ENCODE measurements at places on chromosomes 11 and 22.

DNA sequence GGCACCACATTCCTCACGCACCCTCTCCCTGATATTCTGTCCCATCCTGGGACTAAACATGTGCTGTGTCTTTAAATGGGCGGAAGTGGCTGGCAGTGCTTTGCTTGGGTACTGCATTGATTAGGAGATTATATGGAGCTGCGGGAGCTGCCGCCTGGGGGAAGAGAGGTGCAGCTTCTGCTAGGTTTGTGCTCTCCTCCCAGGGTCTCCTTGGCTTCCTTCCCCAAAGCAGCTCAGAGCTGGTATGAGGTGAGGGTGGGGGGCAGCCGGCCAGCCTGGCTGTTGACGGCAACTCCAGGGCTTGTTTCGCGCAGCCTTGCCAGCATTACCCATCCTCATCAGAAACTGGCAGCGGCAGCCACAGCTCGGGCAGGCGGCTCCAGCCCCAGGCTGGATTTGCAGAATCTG is 95.4 kb downstream of the GRAMD1B start:
- DNase-seq = no peak

- peak; percentile 77 for DNase-seq
These were observed 222.3 kb downstream of the ETS1 start for GRCh38 chr11:128365044-128365443.

- no peak for DNase-seq
These were observed 60.2 kb upstream of the EMID1 start for GRCh38 chr22:29145321-29146072.

DNA sequence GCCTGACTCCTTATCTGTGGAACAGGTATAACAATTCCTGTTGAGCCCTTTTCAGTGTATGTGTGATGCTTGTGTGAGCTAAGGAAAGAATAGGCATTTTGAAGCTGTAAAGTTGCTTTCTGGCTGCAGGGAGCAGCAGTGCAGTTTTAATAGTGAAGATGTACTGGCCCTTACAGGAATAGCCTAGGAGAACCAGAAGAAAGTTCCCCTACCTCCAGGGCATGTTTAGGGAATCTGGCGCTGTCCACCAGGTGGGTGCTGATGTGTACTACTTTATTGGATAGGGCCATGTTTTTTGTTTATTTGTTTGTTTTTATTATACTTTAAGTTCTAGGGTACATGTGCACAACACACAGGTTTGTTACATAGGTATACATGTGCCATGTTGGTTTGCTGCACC is 11.5 kb downstream of the BMAL1 start:
- peak; percentile 33 for DNase-seq

DNA sequence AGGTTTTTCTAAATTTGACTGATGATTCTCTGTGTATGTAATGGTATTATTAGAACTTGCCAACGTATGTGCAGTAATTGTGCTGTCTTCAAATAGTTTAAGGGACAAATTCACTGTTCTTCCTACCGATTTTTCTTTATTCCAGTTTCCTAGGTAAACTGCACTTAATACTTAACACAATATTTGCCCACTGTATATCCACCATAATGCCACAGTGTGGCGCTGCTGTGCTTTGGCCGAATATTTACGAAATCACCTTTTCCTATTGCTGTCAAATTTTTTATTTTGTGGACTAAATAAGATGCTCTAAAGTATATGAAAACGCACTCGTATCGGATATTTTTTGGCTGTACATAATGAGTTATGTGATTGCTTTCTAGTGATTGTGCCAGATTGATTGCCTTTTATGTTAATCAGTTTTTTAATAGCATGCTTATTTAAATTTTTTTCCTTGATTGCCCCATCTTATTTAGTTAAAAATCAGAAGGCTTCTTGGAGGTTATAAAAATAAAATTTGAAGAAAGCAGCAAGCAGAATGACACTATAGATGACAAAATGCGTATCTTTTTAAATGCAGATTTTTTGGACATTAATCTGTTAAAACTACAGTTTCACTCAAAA is 10.5 kb downstream of the AASDHPPT start:
- DNase-seq = peak; percentile 51

DNA sequence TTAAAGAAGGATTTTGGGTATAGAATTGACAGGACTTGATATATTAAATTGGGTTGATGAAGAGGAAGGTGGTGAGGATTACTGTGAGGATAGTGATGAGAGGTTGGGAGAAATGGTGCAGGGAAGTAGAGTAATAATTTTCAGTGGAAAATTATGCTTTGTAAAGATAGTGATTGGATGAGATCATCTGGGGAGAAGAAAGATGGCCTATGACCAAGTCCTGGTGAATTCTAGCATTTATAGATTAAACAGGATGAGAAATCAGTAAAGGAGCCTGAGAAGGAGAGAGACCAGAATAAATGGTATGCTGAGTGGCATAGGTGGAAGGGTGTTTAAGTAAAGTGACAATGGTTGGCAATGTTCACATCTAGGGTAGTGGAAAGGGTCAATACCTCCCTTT is 15.0 kb downstream of the IPO7 start:
- DNase-seq = peak; percentile 38

- no peak for DNase-seq
These were observed 551.9 kb upstream of the LUZP2 start for GRCh38 chr11:23944923-23945322.

- DNase-seq = no peak
These were observed 39.0 kb downstream of the IGLL5 start for GRCh38 chr22:22926370-22927195.

DNA sequence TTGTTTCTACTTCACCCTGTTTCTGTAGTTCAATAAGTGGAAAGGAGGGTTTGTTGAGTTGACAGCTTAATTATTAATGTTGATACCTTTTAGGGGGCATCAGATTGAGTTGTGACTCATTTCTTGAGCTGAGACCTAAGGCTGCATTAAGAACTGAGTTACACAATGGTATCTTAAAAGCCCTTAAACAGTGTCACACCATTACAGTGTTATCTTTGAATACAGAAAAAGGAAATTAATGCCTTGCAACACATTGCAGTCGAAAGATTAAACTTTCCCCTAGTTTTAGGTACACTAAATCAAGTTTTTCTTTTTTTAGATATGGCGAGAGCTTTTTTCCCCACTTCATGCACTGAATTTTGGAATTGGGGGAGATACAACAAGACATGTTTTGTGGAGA is 16.7 kb downstream of the PAFAH1B2 start:
- no peak for DNase-seq

DNA sequence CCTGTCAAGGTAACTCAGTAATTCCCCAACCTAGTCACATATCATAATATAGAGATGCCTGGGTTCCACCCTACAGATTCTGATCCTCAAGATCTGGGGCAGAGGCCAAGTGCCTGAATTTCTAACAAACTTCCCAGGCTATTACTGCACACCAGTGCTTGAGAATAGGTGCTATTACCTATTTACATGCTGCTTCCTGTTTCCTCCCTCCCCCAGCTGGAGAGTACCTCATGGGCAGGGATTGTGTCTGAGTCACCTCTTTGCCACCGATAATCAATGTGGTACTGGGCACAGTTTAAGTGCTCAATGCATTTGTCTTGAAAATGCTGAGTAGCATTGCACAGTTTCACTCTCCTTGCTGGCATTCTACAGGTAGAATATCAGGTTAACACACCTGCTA is 582.2 kb upstream of the CADM1 start:
- no peak for DNase-seq

DNA sequence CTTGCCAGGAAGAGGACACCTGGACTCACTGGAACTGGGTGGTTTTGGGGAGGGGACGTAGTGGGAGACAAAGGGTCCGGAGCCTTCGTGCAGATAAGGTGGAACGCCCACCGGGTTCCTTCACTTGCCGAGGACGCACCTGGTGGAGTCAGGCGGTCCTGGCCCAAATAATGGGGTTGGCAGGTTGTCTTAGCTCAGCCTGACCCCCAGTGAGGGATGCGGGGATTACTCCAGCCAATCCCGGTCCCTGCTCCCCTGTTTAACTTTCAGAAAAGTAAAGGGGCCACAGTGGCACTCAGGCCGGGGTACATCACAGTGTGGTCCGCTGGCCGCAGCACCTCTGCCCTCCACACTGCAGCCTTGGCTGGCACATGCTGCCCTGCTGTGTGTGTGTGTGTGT is 18.0 kb downstream of the A4GALT start:
- no peak for DNase-seq

DNA sequence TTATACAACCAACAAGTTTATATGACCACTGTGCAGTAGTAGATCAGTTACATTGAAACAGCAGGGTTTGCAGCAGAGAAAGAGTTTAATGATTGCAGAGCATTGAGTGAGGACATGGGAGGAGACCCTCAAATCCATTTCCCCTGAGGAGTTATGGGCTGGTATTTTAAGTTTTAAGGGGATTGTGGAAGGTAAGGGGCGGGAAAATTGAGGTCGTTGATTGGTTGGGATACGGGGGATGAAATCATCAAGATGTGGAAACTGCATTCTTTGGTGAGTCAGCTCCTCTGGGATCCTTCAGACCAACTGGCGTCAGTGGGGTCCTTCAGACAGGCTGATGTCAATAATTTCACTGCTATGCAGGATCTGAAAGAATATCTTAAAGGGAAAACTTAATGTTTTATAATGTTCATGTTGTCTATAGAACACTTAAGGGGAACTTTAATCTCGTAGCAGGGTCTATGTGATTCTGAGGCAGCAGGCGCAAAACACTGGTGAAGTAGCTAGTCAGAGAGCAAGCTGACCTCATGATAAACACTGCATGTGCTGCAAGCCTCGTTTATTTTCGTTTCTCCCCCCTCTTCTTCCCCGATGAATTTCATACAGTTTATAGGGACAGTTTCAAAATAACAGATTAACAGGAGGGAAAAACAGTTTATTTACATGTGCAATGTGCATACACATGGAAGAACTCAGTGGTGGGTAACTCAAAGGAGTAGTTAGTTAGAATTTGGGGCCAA is 17.4 kb upstream of the BACE1-AS start:
- DNase-seq = peak; percentile 97

- no peak for DNase-seq
These were observed 12.9 kb upstream of the EHD1 start for GRCh38 chr11:64891215-64891848.

DNA sequence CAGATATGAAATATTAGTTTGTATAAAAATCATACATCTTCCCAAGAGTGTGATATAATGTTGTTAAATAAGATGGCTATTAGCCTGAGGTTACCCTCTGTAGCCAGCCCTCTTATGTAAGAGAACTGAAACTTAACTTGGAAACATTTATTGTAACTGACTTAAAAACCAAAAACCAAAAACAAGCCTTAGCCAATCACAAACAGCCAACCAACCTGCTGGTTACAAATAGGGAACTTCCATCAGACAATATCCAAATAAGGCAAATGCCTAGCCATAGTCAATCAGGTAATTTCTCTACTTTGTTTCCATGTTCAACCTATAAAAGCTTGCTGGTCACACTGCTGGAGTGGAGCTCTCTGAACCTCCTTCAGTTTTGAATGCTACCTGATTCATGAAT is 14.1 kb downstream of the KBTBD3 start:
- no peak for DNase-seq

GRCh38 chr22:42805016-42805997 is 51.8 kb downstream of the ARFGAP3 start:
- no peak for DNase-seq

DNA sequence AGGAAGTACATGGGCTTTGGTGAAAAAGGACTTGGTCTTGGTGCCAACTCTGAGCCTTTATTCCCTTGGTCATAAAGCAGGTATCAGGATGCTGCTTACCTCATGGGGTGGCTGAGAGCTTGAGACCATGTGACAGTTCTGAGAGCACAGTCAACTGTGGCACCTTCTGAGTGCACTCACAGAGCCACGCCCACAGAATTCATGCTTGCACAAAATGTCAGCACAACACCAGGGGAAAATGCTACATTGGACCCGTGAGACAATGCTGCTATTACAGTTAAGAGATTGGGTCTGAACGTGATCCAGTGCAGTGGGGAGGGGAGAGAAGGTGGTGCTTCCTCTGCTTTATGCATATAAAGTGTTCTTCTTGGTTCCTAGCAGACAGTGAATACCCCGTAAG is 79.5 kb upstream of the SPON1 start:
- no peak for DNase-seq

DNA sequence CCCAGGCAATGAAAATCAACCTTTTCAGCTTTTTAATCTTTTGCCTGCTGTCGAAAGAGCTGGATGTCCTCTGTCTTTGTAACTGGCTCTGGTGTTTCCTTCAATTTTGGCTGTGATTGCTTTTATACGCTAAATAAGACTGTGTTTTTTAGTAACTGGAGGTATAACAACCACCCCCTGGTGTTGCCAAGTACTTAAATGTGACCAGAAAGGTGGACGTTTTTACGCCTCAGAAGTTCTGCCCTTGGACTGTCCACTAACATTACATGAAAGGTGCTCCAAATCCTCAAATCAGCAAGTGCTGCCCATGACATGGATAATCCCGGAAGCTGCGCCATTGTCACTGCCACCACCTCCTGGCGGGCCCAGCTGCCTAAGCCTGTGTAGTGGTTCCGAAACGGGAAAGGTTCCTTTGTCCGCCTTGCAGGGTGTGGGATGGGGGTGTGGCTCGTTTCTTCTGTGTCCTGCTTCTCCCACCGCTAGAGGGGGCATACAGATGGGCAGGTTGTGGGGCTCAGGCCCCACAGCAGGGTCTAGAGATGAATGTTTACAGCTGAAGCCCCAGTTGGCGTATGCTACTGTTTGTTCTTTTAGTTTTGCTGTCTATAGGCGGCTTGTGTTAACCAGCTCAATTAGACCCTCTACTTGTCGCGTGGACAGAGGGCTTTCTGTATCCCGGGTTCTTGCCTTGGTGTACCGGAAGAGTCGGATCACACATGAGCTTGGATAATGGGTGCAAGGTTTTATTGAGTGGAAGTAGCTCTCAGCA is 82.2 kb upstream of the SEPTIN5 start:
- DNase-seq = peak; percentile 41

GRCh38 chr11:1829039-1829820 is 5.6 kb upstream of the SYT8 start:
- peak; percentile 34 for DNase-seq

- peak; percentile 48 for DNase-seq
These were observed 40.7 kb upstream of the CD82 start for GRCh38 chr11:44524751-44525201.

GRCh38 chr11:87125257-87125656 is 87.5 kb downstream of the TMEM135 start:
- peak; percentile 49 for DNase-seq

- DNase-seq = no peak
These were observed 45.7 kb upstream of the TSPAN18 start for GRCh38 chr11:44680982-44681597.

GRCh38 chr11:109783014-109783413 is 310.2 kb upstream of the ZC3H12C start:
- DNase-seq = no peak

DNA sequence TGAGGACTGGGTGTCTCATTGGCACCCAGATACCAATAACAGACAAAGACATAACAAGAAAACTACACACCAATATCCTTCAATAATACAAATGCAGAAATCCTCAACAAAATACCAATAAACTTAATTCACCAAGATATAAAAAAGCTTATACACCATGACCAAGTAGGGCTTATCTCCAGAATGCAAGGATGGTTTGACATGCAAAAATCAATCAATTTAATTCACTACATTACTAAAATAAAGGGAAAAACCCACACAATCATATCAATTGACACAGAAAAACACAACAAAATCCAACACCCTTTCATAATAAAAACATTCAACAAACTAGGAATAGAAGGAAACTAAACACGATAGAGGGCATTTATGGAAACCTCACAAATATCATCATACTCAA is 40.6 kb downstream of the LHFPL7 start:
- no peak for DNase-seq

GRCh38 chr11:18774801-18775200 is 16.8 kb downstream of the PTPN5 start:
- no peak for DNase-seq

Data from fibroblast of skin of right biceps (primary cell).